Activated CD4-positive, alpha-beta T cell treated with anti-CD3 and anti-CD28 coated beads, Interleukin-2, amount 50 U/mL, for 16 hours (primary cell): ENCODE measurements at places on chromosomes 2 and 18.
A peak's percentile ranks its signal among the peaks of the same experiment; 100 is the strongest.

DNA sequence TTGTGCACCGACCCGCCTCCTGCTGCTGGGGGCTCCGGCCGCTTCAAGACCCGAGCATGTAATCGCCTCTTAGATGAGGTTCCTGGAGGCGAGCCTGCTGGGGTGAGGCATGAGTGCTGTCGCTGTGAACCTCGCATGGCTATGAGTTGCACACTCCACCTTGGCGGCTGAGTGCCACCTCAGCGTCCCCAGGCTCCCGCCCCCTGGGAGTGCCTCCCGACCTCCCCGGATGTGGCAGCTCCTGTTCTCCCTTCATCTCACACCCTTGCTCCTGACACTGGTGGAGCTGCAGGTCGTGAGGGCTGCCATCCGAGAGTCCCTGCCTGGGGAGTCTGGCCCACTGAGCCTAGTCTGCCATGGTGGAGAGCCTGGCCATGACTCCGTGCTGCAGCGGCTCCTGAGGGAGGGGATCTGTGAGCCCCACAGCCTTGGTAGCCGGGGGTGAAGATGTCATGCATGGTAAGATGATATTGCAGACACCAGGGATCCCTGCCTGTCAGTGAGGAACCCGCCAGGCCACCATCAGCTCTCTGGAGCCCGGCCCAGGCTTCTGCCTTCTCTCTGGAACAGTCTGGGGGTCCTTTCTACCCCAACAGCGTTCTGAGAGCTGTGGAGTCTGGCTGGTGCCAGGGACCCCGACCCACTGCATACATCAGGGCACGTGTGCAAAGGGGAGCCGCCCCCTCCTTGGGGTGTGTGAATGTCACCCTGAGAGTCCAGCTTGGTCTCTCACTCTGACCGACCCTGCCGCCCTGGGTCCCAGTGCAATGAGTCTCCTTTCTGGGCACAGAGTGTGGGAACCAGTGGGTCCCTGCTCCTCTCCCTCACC, 61.6 kb upstream of the HS6ST1 start:
- no peak for DNase-seq

DNA sequence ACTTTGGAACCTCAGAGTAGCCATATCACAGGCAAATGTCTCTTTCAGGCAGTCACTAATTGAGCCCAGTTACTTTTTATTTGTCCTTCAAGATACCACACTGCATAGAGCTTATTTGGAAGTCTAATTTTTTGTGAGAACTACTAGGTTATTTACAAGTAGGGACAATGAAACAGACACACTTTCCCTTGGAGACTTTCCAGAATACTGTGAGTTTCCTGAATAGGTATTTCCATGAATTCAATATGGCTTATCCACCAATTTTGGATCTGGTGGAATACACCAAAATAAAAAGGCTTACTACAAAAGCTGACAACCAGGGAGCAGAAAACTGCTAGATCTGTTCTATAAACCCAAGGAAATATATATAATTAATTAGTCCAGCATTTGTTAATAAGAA, 83.3 kb downstream of the NRXN1 start:
- no peak for DNase-seq

- DNase-seq = no peak
These were observed 319.2 kb downstream of the GULP1 start for GRCh38 chr2:188610827-188611226.

- DNase-seq = peak; percentile 59
These were observed 48.0 kb upstream of the ANXA4 start for GRCh38 chr2:69693775-69694450.

- DNase-seq = no peak
These were observed 1327.1 kb upstream of the ZEB2 start for GRCh38 chr2:145846982-145847381.

- peak; percentile 65 for DNase-seq
These were observed 83.1 kb downstream of the FBXO15 start for GRCh38 chr18:74064510-74064909.

DNA sequence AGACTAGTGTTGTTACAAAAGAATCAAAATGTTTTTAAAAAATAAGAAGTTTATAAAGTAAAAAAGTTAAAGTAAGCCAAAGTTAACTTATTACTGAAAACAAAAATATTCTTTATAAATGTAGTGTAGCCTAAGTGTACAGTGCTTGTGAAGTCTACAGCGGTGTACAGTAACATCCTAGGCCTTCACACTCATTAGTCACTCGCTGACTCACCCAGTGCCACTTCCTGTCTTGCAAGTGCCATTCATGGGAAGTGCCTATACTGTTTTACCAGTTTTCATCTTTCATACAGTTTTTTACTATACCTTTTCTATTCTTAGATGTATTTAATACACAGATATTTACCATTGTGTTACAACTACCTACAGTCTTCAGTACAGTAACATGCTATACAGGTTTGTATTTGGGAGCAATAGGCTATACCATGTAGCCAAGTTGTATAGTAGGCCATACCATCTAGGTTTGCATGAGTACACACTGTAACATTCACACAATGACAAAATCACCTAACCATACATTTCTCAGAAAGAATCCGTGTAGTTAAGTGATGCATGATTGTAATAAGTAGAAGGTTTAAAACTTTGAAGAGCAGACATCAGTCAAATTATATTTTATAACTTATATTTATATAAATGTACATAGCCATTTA, 13.4 kb downstream of the SERPINB7 start:
- DNase-seq = peak; percentile 74

GRCh38 chr2:202164411-202164810, 74.0 kb downstream of the SUMO1 start:
- DNase-seq = no peak

DNA sequence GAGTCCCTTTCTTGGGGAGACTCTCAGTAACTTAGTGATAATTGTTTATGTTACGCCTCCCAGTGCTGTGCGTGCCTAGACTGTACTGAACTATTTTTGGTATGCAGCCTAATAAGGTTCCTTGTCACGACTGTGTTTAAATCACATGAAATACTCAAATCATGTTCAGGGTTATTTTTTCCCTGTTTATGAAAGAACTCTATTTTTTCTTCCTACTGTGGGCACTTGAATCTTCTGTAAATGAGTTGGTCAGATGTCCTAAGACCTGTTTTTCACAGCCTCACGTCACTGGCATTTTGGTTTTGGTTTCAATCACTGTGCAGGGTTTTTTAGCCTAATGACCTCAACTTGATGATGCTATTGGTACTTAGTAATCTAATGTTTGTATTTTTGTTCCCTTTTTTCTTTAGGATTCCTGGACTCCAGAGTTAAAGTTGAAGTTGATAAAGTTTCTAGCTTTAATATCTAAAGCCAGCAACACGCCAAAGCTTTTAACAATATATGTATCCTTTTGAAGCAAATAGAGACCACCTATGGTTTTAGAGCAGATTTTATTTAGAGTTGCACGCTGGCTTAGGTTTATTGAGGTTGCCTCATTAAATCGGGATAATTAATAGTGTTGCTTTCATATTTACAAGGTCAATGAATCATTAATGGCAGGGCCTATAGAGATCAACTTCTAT, 24.0 kb downstream of the ARMC9 start:
- DNase-seq = no peak

DNA sequence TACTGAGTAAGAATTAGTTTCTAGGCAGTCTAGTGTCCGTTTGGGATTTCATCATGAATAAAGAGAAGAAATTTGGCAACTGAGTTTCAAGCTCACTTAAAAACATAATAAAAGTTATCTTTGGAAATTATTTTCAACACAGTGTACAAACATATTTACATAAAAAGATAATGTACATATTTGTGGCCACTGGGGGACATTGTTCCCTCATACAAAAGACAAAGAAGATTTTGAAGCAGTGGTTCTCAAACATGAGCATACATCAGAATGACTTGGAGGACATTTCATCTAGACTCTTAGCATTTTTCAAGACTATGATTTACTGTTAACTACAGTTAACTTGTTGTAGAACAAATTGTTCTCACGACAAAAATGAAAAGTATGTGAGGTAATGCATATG, 15.7 kb upstream of the TTC21B start:
- no peak for DNase-seq

DNA sequence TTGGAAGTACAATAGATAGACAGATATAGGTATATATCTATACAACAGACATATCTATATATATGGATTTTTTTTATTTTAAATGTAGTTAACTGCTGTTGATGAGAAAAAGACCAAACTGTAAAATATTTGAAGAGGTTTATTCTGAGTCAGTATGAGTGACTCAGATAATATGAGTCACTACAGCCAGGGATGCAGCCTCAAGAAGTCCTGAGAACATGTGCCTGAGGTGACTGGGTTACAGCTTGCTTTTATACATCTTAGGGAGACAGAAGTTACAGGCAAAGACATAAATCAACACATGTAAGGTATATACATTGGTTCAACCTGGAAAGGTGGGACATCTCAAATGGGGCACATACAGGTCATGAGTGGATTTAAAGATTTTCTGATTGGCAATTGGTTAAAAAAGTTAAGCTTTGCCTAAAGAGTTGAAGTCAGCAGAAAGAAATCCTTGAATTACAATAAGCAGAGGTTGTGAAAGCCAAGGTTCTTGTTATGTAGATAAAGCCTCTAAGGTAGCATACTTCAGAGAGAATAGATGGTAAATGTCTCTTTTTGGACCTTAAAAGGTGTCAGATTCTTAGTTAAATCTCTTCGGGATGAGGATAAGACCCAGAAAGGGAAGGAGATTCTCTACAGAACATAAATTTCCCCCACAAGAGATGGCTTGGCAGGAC, 149.9 kb downstream of the RBM43 start:
- DNase-seq = peak; percentile 2

DNA sequence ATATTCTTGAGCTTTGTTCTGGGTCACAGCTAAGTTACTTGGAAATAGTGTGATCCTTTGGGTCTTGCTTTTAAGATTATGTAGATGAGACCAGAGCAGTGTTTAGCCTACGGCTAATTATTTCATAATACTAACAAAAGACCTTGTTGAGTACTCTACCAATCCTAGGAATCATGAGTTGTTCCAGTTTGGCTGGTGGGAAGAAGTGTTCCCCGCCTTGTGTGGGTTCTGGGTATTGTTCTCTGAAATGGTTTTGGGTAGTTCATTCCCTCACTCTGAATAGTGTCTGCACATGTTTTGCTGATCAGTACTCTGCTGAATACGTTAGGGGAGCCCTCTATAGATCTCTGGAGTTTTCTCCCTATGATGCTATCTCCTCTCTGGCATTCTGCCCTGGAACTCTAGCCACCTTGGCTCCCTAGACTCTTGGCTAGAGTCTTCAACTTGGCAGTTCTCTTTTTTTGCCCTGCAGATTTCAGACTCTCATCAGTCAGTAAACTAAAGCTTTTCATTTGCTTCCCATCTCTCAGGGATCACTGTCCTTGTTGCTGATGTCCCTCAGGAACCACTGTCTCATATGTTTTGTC, 48.4 kb downstream of the NEMP2 start:
- DNase-seq = no peak

DNA sequence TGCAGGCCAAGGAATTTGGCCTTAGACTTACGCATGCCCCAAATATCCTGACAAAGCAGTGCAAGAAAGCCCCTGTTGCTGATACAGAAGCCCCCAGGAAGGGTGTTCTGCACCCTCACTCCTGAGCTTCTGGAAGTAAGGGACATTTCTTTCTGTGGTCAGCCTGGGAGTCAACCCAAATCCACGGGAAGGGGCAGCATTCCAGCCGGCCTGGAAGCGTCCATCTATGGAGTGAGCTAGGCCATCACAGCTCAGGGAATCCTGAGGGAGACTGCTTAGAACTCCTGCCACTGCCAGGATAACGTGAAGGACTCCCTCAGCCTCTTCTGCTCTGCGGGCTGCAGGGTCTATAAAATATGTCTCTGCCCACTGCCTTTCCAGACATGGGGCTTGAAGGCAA, 173.9 kb downstream of the ANAPC1 start:
- DNase-seq = no peak

DNA sequence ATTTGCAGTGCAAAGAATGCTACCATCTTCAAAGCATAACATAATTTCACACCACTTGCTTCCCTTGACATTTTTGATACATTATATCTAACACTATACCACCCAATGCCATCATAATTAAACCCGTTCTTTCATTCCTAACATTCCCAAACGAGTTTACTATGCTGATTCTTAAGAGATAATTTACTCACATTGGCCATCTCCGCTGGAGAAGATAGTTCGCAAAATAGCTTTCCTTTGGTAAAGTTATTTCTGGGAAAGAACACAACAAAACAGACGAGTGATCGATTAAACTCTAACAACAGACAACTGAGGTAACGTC, 716 bp downstream of the MMADHC start:
- no peak for DNase-seq

GRCh38 chr2:205609113-205609512, 73.2 kb upstream of the NRP2 start:
- DNase-seq = no peak

GRCh38 chr2:11738589-11739436, 7.6 kb upstream of the LPIN1 start:
- DNase-seq = peak; percentile 46

- peak; percentile 88 for DNase-seq
These were observed at the start of gene CCDC88A for GRCh38 chr2:55419679-55420438. Gene CCDC88A, minus strand, starts transcription at chr2:55419856. Its CDS starts 777 bp downstream, at chr2:55419079.

DNA sequence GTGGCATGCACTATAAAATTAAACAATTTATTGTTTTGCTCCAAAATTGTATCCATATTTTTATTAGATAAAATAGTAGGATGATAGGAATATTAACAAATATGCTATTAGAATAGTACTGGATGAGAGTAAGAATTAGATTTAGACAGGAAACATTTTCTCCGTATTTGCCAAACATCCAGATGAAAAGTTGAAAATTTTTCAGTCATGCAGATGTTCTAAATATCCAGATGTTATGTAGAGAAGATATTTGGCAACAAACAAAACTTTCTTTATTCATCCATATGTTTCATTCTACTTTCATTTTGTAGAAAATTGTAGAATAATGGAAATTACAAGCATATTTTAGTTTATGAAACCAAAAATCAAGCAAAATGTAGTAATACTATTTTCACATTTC, 45.2 kb upstream of the NEUROD1 start:
- no peak for DNase-seq

DNA sequence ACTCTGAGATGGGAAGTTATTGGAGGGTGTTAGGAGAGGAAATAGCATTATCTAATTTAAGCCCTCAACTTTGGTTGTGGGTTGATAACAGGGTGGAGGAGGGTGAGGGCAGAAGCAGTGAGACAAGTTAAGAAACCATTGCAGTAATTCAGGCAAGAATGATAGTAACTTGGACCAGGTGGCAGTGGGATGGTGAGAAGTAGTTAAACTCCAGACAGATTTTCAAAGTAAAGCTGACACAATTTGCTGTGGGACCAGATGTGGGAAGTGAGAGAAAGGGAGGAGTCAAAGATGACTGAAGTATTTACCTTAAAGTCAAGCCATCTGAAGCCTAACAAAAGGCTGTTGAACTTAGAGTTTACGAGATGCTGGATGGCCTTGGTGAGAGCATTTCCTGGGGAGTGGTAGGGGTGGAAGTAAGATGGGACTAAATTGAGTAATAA, 163.2 kb upstream of the KLF7 start:
- DNase-seq = peak; percentile 32
